ENCODE measurements at places on chromosomes 7 and 10.

DNA sequence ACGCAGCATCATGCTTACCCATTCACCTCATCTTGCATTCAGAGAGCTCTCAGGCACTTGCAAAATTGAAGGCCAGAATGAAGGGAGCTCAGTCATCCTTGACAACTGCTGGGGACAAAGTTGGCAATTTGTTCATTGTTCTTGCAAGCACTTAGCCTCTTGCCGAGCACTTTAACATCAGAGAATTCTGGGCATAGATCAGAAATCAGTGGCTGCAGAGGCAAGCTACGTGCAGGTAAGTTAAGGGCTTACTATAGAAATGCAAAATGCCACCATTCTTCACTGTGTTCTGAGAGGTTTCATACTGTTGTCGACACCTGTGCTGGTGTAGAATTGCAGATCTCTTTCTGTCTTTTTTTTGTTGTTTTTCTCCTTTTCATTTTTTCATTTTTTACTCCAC is 84.1 kb upstream of the INSYN2A start:
- DNase-seq, result no peak

DNA sequence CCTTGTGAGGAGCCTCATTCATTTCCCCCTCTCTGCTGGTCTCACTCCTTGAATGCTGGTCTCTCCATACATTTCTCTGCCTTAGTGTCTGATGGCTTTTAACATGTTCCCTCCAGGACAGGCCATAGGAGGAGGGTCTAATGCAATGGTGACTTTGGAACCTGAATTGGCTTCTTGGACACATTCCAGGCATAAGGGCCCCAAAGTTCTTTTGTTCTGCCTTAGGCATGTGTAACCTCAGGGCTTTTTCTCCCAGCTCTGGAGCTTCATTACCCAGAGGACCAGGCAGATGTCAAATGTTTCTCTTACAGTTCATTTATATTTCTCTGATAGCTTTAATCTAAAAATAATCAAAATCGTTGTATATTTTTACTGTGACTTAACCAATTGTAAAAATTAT is 162.6 kb downstream of the SDK1 start:
- DNase-seq, result no peak

- no peak for DNase-seq
These were observed 327.2 kb downstream of the KCNMA1 start for GRCh38 chr10:77310288-77310840.

GRCh38 chr7:50352282-50352681 is 47.8 kb downstream of the IKZF1 start:
- DNase-seq, result no peak

GRCh38 chr7:30907527-30908267 is 4.0 kb upstream of the AQP1 start:
- no peak for DNase-seq

- DNase-seq, result peak; percentile 14
These were observed 474.2 kb downstream of the ADRA2A start for GRCh38 chr10:111551001-111551400.

GRCh38 chr10:79088176-79088575 is 19.4 kb downstream of the ZMIZ1 start:
- no peak for DNase-seq

- no peak for DNase-seq
These were observed 17.1 kb downstream of the RAPGEF5 start for GRCh38 chr7:22339725-22340390.

GRCh38 chr7:70504254-70504653 is 627.7 kb upstream of the GALNT17 start:
- DNase-seq, result no peak

DNA sequence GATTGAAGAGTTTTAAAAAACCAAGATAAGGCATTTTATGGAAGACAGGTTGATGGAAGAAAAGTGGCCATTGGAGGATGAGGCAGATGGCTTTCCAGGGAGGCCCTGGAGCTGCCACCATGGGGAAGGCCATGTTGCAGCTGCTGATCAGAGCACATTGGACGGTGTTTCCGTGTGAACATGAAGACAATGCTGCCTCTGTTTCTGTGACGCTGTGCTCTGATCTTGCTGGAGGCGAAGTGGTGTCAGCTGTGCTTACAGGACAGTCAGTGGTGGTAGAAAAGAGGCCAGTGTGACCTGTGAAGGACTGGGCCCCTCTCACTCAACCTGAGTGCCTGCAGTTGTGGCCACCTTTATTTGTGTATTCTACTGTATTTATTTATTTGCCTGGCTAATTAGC is 132.9 kb downstream of the FAM204A start:
- no peak for DNase-seq

DNA sequence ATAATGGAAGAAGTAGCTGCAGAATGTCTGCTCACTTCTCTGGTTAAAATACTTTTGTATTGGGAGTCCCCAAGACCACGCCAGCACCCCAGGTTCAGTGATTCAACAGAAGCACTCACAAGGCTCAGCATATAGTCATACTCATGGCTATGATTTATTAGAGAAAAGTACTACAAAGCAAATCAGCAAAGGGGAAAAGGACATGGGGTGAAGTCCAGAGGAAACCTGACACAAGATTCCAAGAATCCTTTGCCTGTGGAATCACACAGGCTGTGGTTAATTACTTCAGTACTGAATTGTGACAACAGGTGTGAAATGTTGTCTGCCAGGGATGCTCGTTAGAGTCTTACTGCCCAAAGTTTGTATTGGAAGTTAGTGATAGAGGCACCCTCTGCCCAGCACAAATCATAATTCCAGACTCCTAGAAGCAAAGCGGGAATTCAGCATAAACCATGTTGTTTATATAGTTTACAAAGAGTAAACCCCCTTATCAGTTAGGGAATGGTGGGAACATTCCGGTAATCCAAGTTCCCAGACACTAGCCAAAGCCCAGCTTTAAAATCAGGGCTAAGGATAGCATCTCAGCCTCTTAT is 79.4 kb downstream of the HYCC1 start:
- peak; percentile 39 for DNase-seq

- DNase-seq, result no peak
These were observed 10.4 kb downstream of the ITGB1 start for GRCh38 chr10:32947586-32947985.

- DNase-seq, result no peak
These were observed 23.5 kb upstream of the ABLIM1 start for GRCh38 chr10:114681542-114681941.

GRCh38 chr10:106242301-106242700 is 922.2 kb downstream of the SORCS1 start:
- DNase-seq, result peak; percentile 9

DNA sequence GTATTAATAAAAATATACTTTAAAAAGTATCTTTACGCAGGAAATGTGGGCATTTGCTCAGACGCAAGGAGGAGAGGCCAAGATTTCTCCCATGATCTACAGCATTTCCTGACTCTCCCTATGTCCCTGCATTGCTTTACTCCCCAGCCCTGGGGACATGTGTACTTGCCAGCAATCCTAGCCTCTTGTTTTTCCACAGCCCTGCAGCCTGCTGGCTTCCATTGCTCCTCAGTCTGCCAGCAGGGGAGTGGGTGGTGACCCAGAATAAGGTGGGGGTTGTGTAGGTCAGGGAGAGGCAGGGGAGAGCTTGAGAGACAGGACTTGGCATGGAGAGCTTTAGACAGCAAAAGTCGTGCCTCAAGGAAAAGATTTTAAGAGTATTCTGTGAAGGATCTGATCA is 307.7 kb downstream of the CDK14 start:
- no peak for DNase-seq

DNA sequence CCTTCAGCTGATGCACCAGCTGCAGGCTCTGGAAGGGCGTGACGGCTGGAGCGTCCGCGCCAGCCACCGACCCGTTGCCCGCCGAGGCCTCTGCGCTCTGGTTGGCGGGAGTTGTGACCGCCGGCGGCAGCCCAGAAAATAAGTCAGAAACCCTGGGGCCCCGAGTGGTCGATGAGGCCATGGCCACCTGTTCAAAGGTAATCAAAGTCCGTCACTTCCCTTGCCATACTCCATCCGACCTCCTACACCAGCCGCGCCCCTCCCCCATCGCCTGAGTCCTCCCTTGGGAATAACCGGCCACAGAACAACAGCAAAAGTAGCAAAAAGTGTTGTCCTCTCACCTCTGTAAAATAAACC is 406 bp downstream of the PRLHR start:
- DNase-seq, result no peak

DNA sequence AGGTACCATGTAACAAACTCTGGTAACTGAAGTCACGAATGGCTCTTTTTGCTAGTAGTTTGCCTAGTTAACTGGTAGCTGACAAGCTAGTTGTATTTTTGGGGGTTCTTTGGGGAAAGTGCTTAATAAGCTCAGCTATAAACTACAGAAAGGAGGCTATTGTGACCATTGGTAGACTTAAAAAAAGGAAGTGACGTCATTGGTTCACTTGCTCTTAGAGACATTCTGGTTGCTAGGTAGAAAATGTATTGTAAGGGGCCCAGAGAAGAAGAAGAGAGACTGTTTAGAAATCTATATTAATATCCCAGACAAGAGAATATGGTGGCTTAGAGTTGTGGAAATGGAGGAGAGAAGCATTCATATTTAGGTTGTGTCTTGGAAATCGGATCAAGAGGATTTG is 103.0 kb downstream of the NXPH1 start:
- DNase-seq, result no peak

GRCh38 chr7:111009526-111010040 is 81.3 kb upstream of the LRRN3 start:
- no peak for DNase-seq

DNA sequence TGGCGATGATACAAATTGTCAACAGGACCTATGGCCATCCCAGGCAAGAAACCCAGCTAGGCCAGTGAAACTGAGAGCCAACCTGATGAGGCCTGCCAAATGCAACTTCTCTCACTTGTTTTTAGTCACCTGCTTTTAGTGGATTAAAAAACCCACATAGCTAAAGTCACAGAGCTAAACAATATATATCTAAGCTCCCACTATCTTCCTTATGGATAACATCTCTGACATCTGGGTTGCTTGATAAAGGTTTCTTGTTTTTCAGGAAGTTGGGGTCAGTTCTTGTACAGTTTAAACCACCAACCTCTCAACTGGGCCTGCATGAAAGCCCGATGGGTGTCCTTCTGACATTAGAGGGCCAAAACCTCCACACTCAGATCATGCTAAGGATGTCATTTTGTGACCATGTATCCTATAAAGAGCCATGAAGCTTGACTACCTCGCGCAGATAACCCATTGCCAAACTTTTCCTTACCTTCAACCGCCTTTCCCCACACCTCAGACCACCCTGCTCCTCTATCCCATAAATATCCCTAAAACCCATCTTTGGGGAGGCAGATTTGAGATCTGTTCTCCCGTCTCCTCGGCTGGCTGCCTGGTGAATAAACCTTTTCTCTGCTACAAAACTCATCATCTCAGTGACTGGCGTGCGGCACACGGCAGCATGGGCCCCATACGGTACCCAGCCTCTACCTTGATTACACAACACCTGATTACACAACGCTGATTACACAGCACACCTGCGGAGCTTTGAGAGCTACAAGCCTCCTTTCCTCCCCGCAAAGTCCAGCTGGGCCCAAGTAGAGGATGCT is 797 bp upstream of the STMP1 start:
- DNase-seq, result no peak

DNA sequence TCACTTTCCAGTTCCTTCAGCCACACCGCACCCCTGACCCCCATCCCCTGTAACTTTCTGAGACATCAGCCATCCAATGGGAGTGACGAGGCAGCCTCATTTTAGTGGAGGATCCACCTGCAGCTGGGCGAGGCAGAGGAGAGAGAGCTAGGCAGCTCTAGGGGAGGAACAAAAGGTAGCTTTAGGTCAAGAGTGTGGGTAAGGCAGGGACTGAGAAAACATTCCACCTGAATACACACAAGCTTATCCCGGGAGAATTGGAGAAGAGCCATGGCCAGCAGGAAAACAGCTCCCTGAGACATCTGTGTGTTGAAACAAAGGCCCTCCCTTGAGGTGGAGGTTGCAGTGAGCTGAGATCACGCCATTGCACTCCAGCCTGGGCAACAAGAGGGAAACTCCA is 6.7 kb upstream of the KLRG2 start:
- DNase-seq, result no peak

GRCh38 chr7:5207131-5207530 is 17.1 kb downstream of the WIPI2 start:
- DNase-seq, result no peak

- DNase-seq, result no peak
These were observed 18.7 kb downstream of the FAM25A start for GRCh38 chr10:87038786-87039185.

GRCh38 chr10:17381502-17382142 is 72.8 kb downstream of the ST8SIA6 start:
- no peak for DNase-seq

DNA sequence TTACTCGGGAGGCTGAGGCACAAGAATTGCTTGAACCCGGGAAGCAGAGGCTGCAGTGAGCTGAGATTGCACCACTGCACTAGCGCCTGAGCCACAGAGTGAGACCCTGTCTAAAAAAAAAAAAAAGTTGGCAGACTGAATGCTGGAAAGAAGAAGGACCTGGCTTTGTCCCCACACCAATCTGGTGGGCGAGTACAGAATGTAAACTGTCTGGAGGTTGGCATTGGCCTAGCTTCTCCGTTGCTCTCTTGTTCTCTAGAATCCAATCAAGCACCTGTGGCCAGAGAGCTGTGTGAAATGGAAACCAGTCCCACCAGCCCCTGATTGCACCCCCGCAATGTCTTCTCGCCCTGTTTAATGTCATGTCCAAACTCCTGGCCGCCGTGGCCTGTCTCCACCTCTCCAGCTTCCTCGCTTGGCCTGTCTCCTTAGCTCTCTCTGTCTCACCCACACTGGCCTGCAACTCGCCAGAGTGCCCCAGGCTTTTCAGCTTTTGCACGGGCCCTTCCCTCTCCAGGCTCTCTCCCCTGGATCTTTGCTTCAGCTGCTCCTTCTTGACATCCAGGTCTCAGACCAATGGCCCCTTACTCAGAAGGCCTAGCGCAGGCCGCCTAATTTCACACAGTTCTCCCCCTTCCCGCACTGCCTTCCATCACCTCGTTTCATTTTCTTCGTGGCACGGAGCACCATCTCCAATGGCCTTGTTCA is 670 bp upstream of the AGK start:
- DNase-seq, result peak; percentile 9

GRCh38 chr7:158414002-158414401 is 173.6 kb downstream of the PTPRN2 start:
- no peak for DNase-seq

- DNase-seq, result no peak
These were observed 27.7 kb upstream of the BET1 start for GRCh38 chr7:94031865-94032264.

GRCh38 chr7:24456526-24457218 is 116.6 kb upstream of the PALS2 start:
- DNase-seq, result peak; percentile 6

DNA sequence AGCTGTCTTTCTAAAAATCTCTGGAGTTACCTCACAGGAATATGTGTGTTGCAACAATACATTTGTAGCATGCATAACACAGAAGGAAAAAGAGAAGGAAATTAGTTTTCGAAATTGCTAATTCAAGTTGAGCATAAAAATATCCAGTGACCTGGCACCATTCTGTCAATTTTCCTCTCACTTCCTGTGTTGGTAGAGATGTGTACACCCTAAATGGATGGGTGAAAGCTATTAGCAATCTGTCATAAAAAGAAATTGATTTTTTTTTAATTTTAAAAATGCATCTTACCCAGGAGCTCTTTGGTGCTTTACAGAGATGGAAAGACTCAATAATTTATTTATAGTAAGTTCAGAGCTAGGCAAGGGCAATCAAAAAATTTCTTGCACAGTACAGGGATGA is 333.3 kb upstream of the TMEM229A start:
- DNase-seq, result no peak

All from fibroblast of skin of abdomen (primary cell).